ENCODE measurements at places on chromosomes 13 and 19.

- DNase-seq = no peak
These were observed 1.2 kb downstream of the F7 start for GRCh38 chr13:113106711-113107351.

GRCh38 chr19:28021259-28022185, 1191.4 kb downstream of the UQCRFS1 start:
- no peak for DNase-seq

DNA sequence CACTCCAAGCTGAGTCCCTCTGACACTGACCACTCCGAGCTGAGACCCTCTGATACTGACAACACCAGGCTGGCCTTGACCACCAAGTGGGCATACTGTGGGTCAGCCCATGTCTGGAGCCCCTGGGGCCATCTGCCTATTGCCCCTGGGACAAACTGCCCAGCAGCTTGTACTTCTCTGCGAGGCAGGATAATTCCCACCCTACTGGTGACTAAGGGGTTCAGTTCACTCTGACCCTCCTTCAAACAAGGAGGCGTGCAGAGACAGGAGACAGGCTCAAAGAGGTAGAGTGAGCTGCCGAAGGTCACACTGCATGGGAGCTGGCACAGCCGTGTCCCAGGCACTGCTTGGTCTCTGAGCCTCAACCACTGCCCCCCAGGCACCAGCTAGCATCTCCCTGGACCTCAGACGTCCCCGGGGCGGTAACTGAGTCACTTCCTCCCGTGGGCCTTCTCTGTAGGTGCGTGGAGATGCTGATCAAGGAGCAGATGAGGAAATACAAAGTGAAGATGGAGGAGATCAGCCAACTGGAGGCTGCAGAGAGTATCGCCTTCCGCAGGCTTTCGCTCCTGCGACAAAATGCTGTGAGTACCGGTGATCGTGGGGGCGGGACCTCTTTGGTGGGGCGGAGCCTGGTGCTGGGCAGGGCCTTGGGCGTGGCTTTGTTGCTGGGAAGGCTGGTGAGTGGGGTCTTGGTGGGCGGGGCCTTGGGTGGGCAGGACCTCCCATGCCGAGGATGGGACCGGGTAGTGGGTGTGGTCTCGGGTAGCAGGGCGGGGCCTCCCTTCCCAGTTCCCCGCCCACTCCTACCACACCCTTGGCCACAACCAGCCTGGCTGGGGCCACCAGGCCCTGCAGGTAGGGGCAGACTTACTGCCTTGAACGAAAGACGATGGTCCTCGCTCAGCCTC, 5.8 kb upstream of the USE1 start:
- peak; percentile 73 for DNase-seq

DNA sequence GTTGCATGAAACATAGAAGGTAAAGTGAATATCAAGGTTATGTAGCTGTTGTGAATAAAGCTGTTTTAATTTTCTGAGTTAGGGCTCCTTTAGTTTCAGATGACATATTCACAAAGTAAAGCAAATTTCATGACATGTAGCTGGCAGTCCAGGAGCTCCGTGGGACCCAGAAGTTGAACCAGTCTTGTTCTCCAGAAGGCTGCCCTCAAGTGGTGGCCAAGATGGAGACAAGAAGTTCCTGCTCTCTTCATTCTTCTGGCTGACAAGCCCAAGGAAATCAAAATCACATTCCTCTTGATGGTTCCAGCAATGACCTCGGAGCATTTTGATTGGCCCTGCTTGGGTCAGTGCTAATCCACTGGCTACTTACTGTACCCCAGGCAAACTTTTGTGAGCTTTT, 128.7 kb downstream of the LIG4 start:
- peak; percentile 15 for DNase-seq

GRCh38 chr19:32866564-32867265, 2.9 kb downstream of the SLC7A9 start:
- DNase-seq = no peak

DNA sequence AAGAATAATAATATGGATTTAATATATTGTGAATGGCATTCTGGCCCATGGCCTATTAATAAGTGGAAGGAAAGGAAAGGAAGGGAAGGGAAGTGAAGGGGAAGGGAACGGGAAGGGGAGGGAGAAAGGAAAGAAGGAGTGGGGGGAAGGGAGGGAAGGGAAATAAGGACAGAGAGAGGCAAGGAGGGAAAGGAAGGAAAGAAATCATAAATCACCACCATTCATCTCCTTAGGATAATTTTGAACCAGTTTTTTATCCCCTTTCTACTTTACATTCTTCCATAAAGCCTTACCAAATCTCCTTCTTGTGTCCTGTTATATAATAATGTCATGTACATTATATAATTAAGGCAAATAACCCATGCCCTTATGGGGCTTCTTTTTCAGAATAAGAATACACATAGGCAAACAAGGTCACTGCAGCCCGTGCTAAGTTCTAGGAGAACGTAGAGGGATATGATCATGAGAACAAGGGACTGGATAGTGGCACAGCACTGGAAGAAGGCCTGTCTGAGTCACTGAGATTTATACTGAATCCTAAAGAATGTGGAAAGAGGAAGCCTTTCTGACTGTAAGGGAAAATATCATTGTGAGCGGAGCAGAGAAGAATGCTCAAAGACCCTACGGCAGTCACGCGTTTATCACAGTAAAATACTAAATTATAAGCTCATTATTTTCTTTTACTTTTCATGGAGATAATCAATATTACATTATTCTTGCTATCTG, 444.5 kb upstream of the GPC6 start:
- DNase-seq = no peak

- DNase-seq = no peak
These were observed 31.7 kb downstream of the BRD4 start for GRCh38 chr19:15300533-15301197.

GRCh38 chr13:30804474-30804873, 69.1 kb downstream of the ALOX5AP start:
- DNase-seq = no peak

DNA sequence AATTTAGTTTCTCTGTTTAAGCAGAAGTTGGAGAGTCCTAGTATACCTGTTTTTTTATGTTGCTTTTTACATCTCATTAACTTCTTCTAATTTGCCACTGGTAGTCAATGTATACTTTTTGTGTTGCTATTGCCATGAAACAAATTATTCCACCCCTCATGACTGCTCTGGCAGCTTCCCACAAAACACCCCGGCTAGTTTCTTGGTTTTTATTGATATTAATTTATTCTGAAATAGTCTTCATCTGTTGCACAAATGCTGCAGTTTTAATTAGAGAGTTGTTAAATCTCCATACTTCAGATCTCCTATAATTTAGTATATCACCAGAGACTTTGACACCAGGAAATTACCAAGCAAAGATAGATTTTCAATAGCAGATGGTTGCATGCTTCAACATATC, 1159.3 kb upstream of the PRR20A start:
- no peak for DNase-seq

DNA sequence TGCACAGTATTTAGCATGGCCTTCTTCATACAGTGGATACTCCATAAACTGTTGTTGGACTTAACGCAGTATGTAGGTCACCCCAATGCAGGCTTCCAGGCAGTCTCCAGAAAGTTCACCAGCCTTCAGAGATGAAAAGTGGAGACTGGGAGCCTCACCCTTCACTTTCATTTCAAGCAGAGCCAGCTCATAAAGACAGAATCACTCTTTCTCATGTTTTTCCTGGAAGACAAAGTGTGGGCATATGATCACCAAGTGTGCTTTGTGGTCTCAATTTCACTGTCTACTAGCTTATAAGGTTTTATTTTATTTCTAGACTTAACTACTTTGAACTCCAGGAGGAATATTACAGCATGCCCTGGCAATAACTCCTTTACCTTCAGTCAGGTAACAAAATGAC, 26.3 kb upstream of the TNFSF11 start:
- DNase-seq = no peak

DNA sequence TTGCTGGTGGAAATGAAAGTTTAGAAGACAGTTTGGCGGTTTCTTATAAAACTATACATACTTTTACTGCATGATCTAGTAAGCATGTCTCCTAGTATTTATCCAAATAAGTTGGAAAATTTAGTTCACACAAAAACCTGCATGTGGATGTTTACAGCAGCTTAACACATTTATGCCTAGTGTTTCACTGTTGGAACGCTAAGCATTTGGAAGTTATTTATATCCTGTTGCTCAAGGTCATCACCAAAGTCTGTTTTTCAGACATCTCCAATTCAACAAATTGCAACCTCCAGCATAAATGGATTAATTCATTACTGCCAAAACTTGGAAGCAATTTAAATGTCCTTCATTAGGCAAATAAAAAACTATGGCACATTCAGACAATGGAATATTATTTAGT, 461.8 kb downstream of the SUCLA2 start:
- no peak for DNase-seq

- no peak for DNase-seq
These were observed 7.0 kb upstream of the CEACAM7 start for GRCh38 chr19:41694831-41695635.

GRCh38 chr19:33241530-33242101, 16.0 kb upstream of the SLC7A10 start:
- DNase-seq = peak; percentile 36

DNA sequence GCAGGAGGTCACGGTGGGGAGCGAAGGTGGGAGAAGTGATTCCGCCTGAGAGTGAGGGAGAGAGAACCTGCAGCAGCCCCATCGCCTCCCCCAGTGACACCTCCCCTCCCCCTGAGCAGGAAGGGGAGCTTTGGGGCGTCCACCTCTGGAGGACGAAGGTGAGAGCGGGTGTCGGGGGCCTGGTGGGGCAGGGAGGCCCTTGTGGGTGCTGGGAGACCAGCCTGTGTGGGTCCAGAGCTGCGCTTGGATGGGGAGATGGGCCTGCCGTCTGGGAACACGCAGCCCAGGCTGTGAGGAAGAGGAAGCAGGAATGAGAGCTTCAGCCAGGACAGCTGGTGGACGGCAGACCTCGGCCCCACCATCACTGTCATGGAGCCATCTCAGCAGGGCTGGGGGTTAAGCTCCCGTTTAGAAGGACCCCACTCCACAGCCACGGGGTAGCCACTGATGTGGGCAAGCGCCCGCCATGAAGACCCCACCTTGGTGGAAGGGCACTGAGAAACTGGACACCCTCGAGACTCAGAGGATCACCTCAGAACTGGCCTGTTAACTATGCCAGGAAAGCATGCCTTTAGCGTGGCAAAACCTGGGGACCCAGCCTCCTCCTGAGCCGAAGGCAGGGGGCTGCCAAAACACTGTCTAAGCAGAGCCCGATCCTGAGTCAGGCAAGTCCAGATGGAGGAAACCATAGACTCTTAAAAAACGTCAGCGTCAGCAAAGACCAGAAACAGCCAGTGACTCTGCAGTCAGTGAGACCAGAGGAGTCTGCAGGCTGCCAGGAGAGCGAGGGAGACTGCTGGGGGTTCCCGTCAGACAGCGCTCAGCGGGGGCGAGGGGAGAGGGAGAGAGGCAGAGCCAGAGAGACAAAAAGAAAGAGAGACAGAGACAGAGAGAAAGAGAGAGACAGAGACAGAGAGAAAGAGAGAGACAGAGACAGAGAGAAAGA, 6.4 kb upstream of the PROZ start:
- peak; percentile 33 for DNase-seq

- no peak for DNase-seq
These were observed 66.1 kb downstream of the ATP7B start for GRCh38 chr13:51945149-51945548.

DNA sequence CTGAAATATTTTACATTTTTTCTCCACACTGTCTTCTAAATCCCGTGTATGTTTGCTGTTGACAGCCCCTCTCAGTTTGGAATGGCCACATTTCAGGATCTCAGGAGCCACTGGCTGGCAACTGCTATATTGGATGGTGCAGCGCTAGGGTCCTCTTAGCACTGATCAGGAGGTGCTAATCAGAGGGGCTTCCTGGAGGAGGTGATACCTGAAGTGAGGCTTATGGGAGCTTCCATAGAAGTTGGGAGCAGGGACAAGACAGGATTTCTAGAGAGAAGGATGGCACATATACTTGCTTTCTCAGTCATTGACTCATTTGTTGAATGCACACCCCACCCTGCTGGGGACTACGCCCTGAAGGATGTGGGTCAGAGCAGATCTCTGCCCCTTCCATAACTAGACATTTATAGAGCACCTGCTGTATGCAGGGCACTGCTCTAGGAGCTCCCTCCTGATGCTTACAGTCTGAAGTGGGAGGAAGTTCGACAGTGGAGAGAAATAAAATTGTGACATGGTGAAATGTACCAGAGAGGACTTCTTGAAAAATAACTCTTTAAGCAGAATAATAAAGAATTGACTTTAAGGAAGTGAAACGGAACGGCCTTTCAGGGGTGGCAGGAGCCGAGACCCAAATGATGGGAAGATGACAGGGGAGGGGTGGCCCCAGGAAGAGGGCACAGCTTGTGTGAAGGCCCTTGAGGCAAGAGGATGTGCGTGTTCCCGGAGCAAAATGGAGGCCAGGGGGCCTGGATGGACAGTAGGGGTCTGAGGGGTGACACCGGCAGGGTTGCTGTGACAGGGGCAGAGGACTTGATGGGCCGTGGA, 13.1 kb downstream of the AP2A1 start:
- DNase-seq = no peak

GRCh38 chr13:92460479-92460878, 766.1 kb upstream of the GPC6 start:
- DNase-seq = no peak

DNA sequence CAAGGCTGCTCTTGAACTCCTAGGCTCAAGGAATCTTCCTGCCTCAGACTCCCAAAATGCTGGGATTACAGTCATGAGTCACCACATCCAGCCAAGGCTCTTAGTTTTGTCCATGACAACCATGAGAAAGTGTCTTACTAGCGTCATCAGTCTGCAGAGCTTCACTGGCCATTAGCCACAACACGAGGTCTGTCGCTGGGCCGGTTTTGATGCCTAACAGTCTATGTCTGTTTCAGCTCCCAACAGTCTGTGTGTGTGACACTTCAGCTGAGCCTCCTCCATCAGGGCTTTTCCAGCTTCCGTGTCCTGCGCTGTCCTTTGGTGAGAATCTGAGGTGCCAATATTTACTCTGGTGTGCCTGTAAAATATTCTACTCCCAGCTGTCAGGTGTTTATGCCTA, 47.6 kb downstream of the CEP89 start:
- no peak for DNase-seq

DNA sequence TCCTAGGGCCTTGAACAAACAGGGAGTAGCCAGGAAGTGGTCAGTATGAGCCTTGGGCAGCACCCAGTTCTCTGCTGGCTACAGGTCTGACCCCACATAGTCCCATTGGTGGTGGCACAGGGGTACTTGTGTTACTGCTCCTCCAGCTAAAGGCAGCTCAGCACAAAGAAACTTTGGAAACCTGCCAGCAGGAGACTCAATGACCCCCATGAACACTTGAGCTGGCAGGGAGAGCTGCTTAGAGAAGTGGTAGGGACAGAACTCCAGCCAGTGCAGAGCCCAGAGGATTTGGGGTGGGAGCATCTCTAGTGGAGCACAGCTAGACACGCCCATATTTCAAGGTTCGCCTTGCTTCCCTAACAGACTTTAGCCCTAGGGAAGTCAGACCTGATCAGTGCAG, 10.4 kb upstream of the ZNF586 start:
- no peak for DNase-seq

- DNase-seq = no peak
These were observed 34.1 kb upstream of the TFDP1 start for GRCh38 chr13:113550453-113550852.

GRCh38 chr13:62014299-62014698, 598.6 kb upstream of the PCDH20 start:
- DNase-seq = no peak

- DNase-seq = peak; percentile 56
These were observed 262.1 kb downstream of the FGF9 start for GRCh38 chr13:21932996-21933395.

GRCh38 chr19:39405958-39406655, 540 bp upstream of the ZFP36 start:
- no peak for DNase-seq

- no peak for DNase-seq
These were observed 26.4 kb downstream of the GRTP1 start for GRCh38 chr13:113337556-113337955.

- no peak for DNase-seq
These were observed 42.6 kb downstream of the RCBTB2 start for GRCh38 chr13:48490241-48490640.

GRCh38 chr19:40255619-40256166, 29.2 kb upstream of the CCNP start:
- DNase-seq = no peak

Measured in Daoy (cell line).